Activated naive CD8-positive, alpha-beta T cell treated with anti-CD3 and anti-CD28 coated beads, Interleukin-2, amount 10 ng/mL, durations not matched to agents 7 days and 5 days (primary cell): ENCODE measurements at places on chromosomes 5 and 9. TPM values are rescaled to one million over a fixed set of nuclear protein-coding genes. Genes with fewer than 3 reads are reported as not detected.

WWC1 gene
- 0.22 TPM for total RNA-seq

IL4 gene
- not detected for total RNA-seq

CDHR2 gene
- total RNA-seq: 2.4 TPM

CHMP5 gene
- total RNA-seq: 96.1 TPM

PCDHB13 gene
- total RNA-seq: not detected

IFNK gene
- not detected for total RNA-seq

UCK1 gene
- 38.8 TPM for total RNA-seq

NSG2 gene
- not detected for total RNA-seq

PCDHB16 gene
- not detected for total RNA-seq

HRCT1 gene
- not detected for total RNA-seq

STOM gene
- 87.4 TPM for total RNA-seq

LTC4S gene
- total RNA-seq: 5.7 TPM

RASEF gene
- not detected for total RNA-seq

ARHGEF39 gene
- total RNA-seq: 13.1 TPM

ANKRD31 gene
- total RNA-seq: 0.58 TPM

ELOVL7 gene
- 0.97 TPM for total RNA-seq

LCN15 gene
- total RNA-seq: not detected

MVB12B gene
- total RNA-seq: 34.1 TPM

CNTLN gene
- 0.71 TPM for total RNA-seq

GABRA1 gene
- total RNA-seq: not detected

GPRIN1 gene
- 1.5 TPM for total RNA-seq
